ENCODE measurements at places on chromosomes 3 and 15.

DNA sequence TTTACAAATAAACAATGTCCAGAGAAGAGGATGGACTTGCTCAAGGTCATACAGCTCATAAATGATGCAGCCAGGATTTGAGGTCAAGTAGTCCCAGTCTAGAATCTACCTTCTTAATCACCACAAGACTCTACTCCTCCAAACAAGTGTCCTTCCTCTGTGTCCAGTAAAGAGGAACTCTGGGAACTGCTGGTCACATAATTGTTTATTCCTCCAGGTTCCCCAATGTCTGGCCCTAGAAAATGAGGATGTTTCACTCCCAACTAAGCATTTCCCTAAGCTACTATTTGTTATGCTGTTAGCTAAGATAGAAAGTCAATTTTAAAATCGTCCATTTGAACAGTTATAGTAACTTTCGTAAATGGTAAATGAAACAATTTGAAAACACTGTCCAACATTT, 192.4 kb downstream of the FHIT start:
- no peak for DNase-seq

DNA sequence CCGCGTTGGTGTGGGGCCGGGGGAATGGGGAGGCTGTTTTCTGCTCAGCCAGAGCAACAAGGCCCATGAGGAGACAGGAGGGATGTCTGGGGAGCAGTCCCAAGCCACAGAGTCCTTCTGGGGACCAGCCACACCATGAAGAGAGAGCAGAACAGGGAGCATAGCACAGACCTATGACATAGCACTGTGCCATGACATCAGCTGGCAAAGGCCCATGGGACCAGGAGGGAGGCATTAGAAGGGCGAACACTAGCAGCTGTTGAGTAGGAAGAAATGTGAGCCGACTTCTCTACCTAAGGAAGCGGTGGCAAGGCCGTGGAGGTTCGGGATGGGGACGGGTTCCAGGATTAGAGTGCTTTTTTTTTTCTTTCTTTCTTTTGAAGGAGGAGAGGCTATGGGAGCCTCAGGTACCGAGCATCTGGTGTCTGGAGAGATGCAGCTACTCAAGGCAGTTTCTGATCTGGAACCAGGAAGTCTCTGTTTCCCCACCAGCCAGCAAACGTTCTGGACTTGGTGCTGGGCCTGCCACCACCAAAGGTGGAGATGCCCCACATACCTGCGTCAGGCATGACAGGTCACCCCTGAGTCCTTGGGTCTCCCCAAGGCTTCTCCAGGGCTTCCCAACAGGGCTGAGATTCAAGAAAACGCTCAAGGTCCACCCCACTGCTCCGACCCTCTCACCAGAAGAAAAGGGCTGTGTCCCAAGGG, 77.3 kb upstream of the CGNL1 start:
- no peak for DNase-seq

GRCh38 chr3:100522125-100522524, 29.7 kb downstream of the TMEM45A start:
- no peak for DNase-seq

GRCh38 chr3:123688241-123688747, 103.4 kb upstream of the HACD2 start:
- no peak for DNase-seq

GRCh38 chr3:37712421-37712820, 149.3 kb upstream of the CTDSPL start:
- DNase-seq = no peak

DNA sequence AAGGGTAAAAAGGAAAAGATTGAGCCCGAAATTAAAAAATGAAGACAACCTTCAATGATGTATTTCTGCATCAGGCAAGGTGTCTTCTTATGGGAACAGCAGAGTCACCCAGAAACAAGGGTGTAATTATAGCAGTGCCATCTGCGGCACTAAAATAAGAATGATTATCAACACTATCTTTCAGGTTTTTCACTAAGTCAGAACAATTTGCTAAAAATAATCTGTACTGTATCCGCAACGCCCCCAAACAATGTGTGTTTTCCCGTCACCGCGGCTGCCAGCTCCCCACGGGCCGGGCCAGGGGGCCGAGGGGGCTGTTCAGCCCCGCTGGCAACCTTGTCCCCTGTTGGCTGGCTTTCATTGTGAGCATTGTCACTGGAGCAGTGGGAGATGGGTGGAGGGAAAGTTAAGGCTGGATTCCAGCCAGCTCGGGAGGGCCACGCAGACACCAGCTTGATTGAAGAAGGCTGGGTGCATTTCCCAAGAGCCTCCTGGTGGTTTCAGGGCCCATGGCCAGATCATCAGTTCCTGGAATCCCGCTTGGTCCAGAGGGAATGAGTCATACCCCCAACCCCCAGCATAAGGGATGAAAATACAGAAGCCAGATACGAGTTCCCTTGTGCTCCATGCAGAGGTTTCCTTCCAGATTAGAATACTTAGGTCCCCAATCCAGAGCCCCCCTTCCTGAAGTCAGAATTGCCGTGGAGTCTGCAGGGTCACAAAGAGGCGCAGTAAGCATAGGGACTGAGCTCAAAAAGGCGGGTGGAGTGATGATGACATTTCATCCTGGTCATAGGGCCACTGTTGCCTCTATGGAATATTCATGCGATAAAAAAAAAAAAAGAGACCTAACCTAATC, 90.2 kb upstream of the KLF13 start:
- DNase-seq = peak; percentile 34

GRCh38 chr3:130787422-130788068, 40.9 kb upstream of the PIK3R4 start:
- no peak for DNase-seq

DNA sequence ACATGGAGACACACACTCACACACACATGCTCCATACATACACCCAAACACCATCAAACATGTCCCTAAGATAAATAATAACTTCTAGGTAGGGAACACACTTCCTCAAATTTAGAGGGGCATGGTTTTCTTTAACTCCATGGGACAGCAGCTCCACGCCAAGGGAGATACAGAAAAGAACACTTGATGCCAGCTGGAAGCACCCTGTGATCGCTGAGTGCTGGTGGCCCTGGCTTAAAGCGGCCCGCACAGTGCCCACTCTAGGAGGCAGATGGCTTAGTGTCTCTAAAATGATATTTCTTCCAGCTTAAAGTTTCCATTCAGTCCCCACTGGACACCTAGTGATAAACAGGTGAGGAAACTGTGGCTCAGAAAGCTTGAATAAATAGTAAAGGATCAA, 232.9 kb downstream of the UACA start:
- DNase-seq = no peak

- peak; percentile 40 for DNase-seq
Measured at GRCh38 chr15:50675535-50676144, 11.0 kb downstream of the TRPM7 start.

DNA sequence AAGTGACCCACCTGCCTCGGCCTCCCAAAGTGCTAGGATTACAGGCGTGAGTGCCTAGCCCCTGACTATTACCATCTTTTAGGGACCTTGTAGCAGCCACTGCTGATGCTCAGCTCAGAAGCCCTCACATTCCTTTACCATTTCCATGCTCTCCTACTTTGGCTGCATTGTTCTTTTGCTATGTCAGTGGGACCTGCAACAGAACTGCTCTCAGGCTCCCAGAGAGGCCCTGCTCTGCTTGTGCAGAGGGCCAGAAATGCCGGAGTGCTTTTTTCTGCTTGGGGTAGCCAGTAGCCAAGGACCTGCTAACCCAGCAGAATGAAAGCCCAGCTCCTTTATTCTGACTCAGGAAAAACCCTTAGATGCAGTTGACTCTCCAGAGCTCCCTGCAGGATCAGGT, 18.3 kb upstream of the PROK2 start:
- DNase-seq = no peak

- DNase-seq = no peak
Measured at GRCh38 chr3:197317250-197317963, 19.0 kb upstream of the DLG1 start.

GRCh38 chr3:157231071-157231470, 71.1 kb upstream of the CCNL1 start:
- no peak for DNase-seq

- DNase-seq = peak; percentile 8
Measured at GRCh38 chr3:178436773-178437172, 99.5 kb upstream of the KCNMB2 start.

DNA sequence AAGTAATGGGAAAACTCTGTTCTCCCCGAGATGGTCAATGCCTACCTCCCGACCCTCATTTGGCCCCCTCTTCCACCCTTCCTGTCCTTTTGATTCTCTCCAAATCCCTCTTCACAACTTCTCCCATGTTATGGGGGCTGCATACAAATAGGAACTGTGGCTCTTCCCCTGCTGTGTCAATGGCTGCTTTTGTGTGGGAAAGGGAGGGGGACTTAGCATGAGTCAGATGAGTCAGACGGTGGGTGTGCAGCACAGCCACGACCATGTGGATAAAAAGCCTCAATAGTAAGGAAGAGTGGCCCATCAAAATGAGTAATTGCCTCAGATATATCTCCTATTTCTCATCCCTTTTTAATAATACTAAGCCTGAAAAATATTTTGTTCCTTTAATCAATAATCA, 31.9 kb downstream of the SPATA16 start:
- DNase-seq = no peak

DNA sequence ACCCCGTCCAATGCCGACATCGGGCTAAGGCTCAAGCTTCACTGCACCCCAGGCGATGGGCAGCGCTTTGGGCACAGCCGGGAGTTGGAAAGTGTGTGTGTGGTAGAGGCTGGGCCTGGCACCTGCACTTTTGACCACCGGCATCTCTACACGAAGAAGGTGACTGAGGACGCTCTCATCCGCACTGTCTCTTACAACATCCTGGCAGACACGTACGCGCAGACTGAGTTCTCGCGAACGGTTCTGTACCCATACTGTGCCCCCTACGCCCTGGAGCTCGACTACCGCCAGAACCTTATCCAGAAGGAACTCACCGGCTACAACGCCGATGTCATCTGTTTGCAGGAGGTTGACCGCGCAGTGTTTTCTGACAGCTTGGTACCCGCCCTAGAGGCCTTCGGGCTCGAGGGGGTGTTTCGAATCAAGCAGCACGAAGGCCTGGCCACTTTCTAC, 1.0 kb downstream of the PDE12 start:
- peak; percentile 46 for DNase-seq

DNA sequence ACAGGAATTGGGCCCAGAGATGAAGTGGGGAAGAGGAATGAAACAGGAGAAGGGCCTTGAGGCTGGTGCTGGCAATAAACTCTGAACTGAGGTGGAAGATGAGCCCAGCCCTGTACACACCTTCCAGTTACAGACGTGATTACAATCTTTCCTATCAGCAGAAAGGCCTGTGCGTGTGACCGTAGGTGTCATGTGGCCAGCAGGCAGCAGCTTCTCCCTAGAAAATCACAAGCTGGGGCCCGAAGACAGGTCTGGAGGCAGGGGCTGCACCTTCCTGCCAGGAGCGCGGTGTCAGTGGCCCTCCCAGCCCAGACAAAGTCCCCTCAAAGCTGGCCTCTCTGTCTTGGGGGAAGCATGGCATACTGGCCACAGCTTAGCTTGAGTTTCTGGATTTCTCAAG, 16.7 kb upstream of the PIGZ start:
- DNase-seq = peak; percentile 81

DNA sequence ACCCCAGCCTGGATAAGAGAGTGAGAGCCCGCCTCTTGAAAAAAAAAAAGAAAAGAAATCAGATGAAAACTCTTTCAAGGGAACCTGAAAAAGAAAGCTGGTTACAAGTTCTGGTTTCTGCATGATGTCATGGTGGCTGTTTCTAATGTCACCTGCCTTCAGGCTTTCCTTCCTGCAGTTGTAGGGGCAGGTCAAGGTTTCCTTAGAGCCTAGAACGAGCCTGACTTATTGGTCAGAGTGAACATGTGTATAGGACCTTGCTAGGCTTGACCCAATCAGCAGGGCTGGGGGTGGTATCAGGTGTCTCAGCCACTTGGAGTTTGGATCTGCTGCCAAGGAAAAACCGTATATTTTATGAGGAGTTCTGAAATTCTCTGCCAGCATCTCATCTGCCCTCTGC, 3.8 kb downstream of the IVD start:
- DNase-seq = no peak

GRCh38 chr15:47443839-47444238, 273.5 kb upstream of the SEMA6D start:
- DNase-seq = no peak

GRCh38 chr15:69734699-69735098, 282.1 kb downstream of the RPLP1 start:
- DNase-seq = no peak

GRCh38 chr3:195224156-195224979, 46.6 kb downstream of the XXYLT1 start:
- DNase-seq = no peak

GRCh38 chr15:31398677-31399301, 72.2 kb downstream of the KLF13 start:
- peak; percentile 31 for DNase-seq

- DNase-seq = no peak
Measured at GRCh38 chr3:111690242-111690641, 95.1 kb upstream of the ZBED2 start.

DNA sequence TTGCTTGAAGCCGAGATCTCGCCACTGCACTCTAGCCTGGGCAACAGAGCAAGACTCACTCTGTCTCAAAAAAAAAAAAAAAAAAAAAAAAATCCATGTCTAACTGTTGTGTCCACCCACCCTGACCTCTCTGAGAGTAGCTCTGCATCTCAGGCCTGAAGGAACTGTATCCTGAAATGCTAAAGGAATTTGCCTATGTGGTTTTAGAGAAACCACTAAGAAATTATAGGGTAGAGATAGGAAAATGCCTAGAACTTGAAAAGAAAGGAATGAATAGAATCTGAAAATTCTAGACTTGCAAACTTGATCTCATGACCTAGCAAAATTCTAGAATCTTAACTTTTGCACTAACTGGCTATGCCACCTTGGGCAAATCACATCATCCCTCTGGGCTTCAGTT, 217.5 kb upstream of the ROPN1 start:
- no peak for DNase-seq

- DNase-seq = no peak
Measured at GRCh38 chr3:166274351-166275023, 437.3 kb upstream of the BCHE start.

DNA sequence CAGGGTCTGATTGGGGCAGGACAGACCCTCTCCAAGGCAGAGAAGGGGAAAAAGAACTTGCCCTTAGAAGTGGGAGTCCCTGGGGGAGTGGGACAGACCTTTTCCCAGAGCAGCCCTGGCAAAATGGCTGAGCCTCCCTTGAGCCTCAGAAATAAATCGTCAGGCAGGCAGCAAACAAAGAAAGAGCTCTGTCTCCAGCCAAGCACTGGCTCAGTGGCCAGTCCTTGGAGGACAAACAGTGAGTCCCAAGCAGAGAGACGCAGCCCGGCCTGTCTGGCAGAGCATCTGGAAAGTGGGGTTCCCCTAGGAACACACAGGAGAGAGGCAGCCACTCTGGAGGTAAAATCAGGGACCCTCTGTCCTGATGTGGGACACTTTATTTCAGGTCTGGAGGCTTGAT, 1.8 kb downstream of the SLC6A1 start:
- no peak for DNase-seq

Data from small intestine (tissue), 16 donors.